ENCODE measurements at places on chromosomes 6 and 20. TPM values are rescaled to one million over a fixed set of nuclear protein-coding genes. Genes with fewer than 3 reads are reported as not detected.

The SRSF12 gene
- total RNA-seq, result 2.0 TPM

The ZSCAN23 gene
- 2.9 TPM for total RNA-seq

The TFAP2A gene
- total RNA-seq, result 0.69 TPM

DNA sequence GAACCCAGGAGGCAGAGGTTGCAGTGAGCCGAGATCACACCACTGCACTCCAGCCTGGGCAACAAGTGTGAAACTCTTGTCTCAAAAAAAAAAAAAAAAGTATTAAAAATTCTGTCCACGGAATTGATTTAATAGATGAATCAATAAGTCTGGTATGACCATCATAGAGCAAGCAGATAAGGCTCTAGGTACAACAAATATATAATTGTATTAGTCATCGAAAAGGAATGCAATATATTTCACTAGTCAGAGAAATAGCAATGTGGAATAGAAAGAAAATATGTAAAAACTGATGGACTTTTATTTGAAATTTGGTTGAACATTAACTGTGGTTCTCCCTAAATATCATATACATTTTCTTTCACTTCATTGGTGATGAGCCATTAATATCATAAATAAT is 476.8 kb upstream of the AGPAT4 start:
- no peaks in the 10 kb centered on the region for H3K4me1 ChIP-seq
- no peak for DNase-seq
- no peaks in the 10 kb centered on the region for H3K36me3 ChIP-seq
- H3K27ac ChIP-seq, result no peak overlapping the region

DNA sequence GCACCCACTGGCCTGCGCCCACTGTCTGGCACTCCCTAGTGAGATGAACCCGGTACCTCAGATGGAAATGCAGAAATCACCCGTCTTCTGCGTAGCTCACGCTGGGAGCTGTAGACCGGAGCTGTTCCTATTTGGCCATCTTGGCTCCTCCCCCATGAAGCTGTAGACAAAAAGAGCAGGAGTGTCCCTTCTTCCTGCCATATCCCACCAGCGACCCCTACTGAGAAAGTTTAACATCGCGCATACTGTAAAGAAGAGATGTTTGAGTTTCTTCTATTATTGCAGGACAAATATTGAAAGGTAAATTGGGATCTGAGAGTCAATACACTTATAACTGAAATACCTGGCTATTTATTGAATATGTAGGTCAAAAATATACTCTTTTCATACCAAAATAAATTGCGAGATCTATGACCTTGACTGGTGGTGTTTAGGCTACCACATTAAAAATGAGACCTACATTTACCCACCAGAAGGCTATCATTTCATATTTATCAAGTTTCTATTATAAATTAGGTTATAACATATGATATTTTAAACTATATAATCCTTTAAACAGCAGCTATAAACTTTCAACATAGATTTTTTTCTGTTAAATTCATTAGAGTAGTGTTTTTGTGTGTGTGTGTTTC is 586.3 kb downstream of the HTR1B start:
- no peak overlapping the region for H3K27ac ChIP-seq
- H3K36me3 ChIP-seq, result no peaks in the 10 kb centered on the region
- DNase-seq, result no peak
- peak overlapping the region; percentile 17 for H3K4me3 ChIP-seq

- peak within 1 kb of the TSS; percentile 27 for H3K4me3 ChIP-seq
- peaks cover 76% of the 10 kb centered on the region for H3K27me3 ChIP-seq
These were observed at the start of gene LINC00237 for GRCh38 chr20:21106171-21107017. TSS of gene LINC00237 (minus strand) at chr20:21106358.

GRCh38 chr6:77450924-77451323 is 12.4 kb downstream of the HTR1B start:
- H3K27ac ChIP-seq, result no peak overlapping the region
- H3K4me1 ChIP-seq, result peaks cover 19% of the 10 kb centered on the region
- no peaks in the 10 kb centered on the region for H3K27me3 ChIP-seq
- H3K36me3 ChIP-seq, result no peaks in the 10 kb centered on the region
- no peak for DNase-seq

DNA sequence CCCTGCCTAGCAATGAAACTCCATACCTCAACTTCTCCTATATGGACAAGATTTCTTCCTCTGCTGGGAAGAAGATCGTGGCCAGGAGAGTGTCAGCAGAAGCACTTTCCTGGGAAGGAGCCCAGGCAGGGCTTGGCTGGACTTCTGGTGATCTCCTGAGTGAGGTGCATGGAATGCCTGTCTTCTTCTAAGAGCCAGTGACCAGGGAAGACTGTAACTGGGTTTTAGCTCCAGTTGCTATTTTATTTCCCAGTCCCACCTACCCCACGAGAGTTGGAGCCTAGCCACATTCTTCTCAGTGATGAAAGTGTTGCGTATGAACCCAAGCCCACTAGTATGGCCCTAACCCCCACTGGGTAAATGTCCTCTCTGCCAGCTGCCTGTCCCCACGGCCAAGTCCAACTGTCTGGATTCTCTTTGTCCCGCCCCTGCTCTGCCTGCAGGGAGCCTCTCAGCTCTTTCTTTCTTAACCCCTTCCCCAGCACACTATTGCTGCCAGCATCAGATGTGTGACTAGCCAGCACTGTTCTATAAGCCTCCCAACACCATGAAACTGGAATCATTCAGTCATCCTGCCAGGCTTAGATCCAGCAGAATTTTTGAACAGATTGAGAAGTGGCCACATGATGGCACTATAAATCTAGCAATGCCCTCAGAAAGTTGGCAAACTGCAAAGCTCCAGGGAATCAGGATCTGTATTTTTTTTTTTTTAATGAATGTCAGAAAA is 69.8 kb upstream of the FAM184A start:
- no peaks in the 10 kb centered on the region for H3K36me3 ChIP-seq
- peaks cover 34% of the 10 kb centered on the region for H3K4me1 ChIP-seq
- peak; percentile 39 for DNase-seq
- no peaks in the 10 kb centered on the region for H3K27me3 ChIP-seq
- peak overlapping the region; percentile 44 for H3K27ac ChIP-seq

GRCh38 chr6:11230158-11231107 is 2.0 kb downstream of the NEDD9 start:
- H3K4me3 ChIP-seq, result peak overlapping the region; percentile 77
- H3K27me3 ChIP-seq, result no peaks in the 10 kb centered on the region
- H3K36me3 ChIP-seq, result no peaks in the 10 kb centered on the region
- DNase-seq, result no peak
- H3K4me1 ChIP-seq, result peaks cover 24% of the 10 kb centered on the region

Data from esophagus muscularis mucosa (tissue), 4 donors.